Common myeloid progenitor, CD34-positive (primary cell): ENCODE measurements at places on chromosomes 3 and 15.

GRCh38 chr3:184239221-184239620 lies 9.5 kb downstream of the ALG3 start:
- no peak for DNase-seq

DNA sequence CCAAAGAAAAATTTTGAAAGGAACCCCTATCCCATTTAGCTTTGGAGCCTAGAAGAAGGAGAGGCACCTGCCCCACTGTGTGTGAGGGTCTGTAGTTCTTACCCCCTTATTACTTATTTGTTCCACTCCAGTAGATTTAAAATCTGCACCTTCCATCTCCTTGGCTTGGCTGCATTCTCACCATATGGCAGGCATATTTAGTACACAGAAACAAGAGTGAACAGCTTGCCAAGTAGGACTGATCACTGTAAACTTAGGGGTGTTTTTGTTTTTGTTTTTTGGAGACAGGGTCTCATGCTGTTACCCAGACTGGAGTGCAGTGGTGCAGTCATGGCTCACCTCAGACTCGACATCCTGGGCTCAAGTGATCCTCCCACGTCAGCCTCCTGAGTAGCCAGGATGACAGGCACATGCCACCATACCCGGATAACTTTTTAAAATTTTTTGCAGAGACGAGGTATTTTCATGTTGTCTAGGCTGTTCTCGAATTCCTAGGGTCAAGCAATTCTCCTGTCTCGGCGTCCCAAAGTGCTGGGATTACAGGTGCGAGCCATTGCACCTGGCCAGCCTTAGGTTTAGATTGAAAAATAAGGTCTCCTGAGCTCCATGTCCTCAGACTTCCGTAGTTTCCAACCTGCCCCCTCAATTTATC lies 14.1 kb upstream of the ANXA2 start:
- DNase-seq: no peak

DNA sequence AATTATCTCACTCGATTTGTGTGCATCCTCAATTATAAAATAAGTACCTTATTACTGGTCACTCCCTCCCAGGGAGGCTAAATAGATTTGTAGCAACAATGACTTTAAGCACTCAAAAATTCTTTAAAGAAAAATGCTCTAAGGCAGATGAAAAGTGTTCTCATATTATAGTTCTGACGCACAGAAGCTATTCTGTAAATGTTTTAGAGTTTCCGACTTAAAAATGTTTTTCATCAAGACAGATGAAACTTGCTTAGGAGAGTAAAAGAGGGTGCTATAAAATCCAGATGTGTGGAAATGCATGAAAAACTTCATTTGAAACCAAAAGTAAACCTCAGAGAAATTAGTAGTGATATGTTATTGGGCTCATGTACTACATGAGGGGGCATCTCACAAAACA lies 398.4 kb upstream of the KCNMB2 start:
- DNase-seq: no peak

GRCh38 chr3:192904632-192905289 lies 12.9 kb downstream of the MB21D2 start:
- DNase-seq: no peak

- peak; percentile 34 for DNase-seq
Observed at GRCh38 chr15:38005953-38006808, 71.7 kb downstream of the TMCO5A start.

DNA sequence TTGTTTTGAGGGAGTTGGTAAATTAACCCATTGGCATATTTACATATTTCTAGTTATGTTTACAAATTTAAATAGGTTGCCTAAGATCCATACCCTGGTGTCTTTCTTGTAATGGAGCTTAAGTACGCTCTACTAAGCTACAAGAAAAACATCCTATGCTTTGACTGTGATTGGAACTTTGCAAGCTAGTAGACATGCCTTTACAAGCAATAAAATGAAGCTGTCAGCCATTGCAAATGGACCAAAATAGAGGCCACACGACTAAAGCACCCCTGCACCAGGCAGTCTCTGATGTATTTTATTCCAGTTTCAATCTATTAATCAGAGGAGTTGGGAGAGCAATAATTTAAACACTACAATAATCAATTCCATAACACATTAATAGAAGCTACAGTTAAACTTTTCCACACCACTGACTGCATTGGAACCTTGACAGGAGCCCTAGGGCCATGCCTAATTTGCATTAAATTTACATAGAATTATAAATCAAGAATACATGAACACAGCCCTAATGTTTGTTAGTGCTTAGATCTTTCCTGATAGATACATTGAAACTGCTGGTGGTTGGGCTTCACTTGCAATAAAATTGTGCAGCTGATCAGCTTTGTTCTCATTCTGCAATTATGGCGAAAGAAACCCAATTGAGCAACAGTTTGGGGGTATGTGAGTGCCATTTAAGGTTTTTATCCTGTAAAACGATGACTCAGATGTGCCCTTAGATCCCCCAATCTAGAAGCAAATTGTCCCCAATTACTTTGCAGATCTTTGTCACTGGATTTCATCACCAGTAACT lies 360.1 kb downstream of the LSAMP start:
- no peak for DNase-seq

- no peak for DNase-seq
Observed at GRCh38 chr3:196042673-196043072, 39.2 kb downstream of the TFRC start.

DNA sequence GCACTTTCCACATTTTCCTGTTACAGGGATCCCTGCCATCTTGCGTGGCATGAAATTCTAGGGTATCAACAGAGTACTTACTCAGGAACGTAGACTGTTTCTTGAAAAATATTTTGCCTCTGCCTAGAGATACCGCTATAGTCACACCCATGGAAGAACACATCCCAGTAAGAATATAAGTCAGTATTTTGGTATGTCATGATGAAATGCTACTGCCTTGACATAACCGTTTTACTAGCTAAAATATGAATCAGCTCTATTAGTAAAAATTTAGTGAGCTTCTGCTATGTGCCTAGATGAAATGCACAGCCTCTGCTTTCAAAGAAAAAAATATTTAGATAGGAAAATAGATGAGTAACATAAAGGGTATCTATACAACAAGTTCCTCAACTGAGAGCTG lies 276.4 kb downstream of the TBC1D5 start:
- DNase-seq: no peak

DNA sequence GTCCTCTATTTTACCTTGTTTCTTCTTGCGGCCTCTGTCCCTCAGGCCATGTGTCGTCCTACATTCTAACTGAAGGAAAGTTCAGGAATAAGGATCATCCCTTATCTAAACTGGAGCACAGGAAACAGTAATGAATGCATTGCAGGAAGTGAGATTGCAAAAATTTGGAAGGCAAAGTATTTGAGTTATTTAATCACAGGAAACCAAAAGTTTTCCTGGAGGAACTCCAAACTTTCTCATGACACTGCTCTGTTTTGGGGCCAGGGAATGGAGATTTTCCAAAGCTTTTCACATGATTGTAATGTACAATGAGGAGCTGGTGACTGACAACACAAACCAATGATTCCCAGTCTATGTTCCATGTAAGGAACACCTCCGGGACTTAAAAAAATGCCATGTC lies 57.8 kb upstream of the PLSCR4 start:
- DNase-seq: no peak

DNA sequence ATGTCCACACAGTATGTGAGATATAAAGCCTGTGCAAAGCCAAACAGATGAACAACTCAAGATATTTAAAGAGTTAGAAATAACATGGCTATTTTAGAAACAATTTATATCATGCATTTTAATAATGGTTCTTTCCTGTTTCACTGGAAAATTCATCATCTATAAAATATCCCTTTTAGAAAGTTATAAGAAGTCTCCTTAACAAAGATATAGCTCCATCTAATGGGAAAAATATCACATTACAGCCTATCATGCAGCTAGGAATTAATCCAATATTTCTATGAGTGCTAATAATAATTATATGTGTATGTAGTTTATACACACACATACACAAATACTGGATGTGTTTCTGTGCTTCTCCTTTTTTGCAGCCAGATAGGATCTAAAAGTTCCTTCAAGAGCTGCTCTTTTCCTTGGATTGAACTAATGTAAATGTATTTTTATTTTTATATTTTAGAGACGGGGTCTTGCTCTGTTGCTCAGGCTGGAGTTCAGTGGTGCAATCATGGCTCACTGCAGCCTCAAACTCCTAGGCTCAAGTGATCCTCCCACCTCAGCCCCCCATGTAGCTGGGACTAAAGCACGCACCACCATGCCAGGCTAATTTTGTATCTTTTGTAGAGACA lies 21.6 kb downstream of the RPL22L1 start:
- DNase-seq: no peak

- DNase-seq: no peak
Observed at GRCh38 chr3:155444771-155445170, 151.3 kb upstream of the STRIT1 start.

- no peak for DNase-seq
Observed at GRCh38 chr3:136835813-136836510, 17.0 kb downstream of the SLC35G2 start.

DNA sequence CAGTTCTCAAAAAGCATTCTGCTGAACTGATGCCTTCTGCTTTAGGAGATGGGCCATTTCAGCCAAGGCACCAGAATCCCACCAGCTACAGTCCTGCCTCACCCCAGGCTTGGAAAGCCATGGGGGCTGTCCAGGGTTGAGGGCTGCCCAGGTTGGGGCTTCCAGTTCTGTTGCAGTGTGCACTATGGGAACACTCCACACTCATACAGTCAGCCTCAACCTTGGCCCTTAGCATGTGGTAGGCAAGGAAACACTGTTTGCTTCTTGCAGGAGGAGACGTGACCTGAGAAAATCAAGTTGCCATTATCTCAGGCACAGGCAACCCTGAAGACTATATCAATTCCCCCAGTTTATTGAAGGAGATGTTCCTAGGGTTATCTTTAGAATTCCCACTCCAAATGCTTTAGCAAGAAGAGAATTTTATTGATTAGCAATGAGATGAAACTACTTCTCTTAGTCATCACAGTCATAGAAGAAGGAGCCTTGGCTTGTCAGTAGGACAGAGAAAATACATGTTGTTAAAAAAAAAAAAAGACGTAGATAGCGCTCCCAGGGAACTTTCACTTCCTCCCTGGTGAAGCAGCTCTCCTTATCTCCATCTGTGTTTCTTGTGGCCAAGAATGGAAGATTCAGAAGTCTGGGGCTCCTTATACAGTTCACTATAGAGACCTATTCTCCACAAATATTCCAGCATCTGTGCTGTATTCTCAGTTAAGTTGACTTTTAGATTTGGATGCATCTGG lies 38.3 kb upstream of the IL12A start:
- peak; percentile 31 for DNase-seq

GRCh38 chr15:86854176-86854575 lies 774.5 kb downstream of the AGBL1 start:
- DNase-seq: no peak

- DNase-seq: no peak
Observed at GRCh38 chr3:57165641-57166040, 488 bp upstream of the IL17RD start.

GRCh38 chr3:99678023-99678422 lies 39.6 kb downstream of the COL8A1 start:
- DNase-seq: no peak

GRCh38 chr3:105869861-105870755 lies 1.3 kb upstream of the CBLB start:
- DNase-seq: no peak

DNA sequence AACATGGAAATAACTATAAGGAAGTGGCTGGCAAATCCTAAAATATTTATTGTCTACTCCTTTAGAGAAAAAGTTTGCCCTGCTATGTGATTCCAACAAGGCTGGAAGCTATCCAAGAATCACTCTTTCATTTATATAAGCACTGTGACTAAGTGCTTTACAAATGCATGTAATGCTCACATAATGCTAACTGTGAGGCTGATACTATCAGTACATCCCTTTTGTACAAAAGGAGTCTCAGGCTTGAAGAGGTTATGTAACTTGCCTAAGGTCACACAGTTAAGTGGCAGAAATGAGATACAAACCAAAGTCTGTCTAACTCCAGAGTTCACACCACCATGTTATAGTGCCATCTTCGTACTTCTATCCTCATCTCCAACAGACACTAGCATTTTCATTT lies 17.0 kb downstream of the TOPBP1 start:
- DNase-seq: no peak

- peak; percentile 92 for DNase-seq
Observed at GRCh38 chr3:101724329-101725193, at the start of gene CEP97. Gene CEP97, plus strand, starts transcription at chr3:101724614. Its CDS starts 63 bp downstream, at chr3:101724677.

- DNase-seq: no peak
Observed at GRCh38 chr3:166089575-166089974, 252.4 kb upstream of the BCHE start.

DNA sequence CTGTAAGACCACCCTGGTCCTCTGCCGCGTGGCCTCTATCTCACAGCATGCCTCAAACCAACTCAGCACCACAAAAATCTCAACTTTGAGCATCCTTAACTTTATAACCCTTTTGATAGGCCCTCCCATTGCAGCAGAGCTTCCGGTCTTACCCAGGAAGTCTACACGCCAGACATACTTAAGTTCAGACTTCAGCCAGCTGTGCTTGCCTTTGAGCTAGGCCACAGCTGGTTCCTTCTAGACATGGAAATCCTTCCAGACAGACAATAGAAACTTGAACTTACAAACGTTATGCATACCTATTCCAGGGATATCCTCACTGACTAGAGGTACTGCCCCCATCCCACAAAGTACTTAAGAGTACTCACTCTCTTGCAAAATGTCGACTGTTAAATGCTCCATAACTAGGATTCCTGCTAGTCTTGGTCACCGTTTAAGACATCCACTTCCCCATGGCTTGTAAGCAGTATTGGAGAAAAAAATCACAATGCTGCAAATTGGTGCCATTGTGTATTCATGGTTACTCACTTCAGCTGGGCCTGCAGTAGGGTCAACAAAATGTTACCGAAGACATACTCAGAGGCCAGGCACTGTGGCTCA lies 183.5 kb downstream of the TBL1XR1 start:
- no peak for DNase-seq

- no peak for DNase-seq
Observed at GRCh38 chr3:9231006-9231405, 18.4 kb downstream of the SRGAP3 start.

DNA sequence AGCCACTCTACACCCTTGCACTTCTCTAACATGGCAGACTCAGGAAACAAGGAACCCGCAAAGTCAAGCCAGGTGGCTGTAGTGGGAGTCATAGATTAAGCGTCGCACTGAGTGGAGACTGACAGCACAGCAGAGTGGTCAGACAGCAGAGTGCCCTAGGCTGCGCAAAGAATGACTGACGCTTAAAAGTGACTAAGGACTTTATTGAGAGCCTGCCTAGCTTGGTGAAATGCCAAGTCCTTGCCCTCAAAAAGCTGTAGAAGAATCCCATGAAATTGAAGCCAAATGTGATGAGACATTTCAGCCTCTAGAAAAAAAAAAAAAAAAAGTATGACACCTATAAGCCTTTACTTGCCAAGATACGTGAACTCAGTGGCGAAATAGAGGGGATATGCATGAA lies 30.2 kb downstream of the NCEH1 start:
- DNase-seq: no peak

DNA sequence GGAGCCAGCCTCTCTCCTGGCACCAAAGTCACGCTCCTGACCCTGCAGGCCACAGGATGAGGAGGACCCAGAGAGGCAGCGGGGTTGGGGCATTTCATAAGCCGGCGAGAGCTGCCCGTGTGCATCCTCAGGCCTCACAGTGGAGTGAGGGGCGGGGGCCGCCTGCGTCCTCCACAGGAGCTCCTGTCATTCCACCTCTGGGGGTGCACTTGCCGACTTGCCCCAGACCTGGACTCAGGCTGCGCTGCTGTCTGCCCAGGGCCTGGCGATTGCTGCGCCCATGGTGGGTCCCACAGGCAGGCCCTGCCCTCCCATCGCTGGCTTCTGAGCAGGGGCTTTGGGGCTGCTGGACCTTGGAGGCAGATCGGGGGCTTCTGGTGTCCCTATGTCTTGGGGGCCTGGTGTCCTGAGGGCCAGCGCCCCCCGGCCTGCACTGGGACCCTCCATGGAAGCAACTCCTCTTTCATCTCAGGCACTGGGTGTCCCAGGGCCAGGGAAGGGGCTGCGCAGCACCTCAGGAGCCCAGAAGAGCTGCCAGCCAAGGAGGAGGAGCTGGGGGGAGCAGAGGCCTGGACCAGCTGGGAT lies 184.0 kb downstream of the GOLGA6L6 start:
- no peak for DNase-seq
